ENCODE measurements at places on chromosomes 1 and 21.

DNA sequence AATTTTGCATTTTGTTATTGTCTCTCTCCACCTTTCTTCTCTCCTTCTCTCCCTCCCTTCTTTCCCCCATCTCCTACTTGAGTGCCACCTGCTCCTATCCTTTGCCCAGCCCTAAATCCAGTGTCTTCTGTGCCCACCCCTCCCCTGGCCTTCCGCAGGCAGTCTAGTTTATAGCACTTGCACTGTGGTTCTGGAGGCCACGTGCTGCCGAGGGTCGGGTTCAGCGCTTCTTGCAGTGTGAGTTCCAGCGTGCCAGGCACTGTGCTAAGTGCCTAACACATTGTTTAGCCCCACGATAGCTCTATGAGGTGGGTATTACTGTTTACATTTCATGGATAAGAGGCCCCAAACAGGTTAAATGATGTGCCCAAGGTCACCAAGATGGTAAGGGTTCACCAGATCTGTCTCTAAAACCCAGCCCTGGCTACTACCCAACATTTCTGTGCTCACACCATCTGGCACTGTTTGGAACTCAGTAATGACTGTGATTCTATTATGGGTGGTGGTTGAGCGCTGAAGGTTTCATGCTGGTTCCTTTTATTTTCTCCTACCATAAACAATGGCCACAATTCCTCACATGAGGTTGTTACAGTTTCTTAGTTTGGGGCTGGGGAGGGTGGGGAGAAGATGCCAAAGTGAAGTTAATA lies 14.1 kb upstream of the ATP1A4 start:
- no peak for DNase-seq

GRCh38 chr1:6244401-6245049 lies 546 bp downstream of the HES3 start:
- DNase-seq, result no peak

GRCh38 chr1:54579337-54579781 lies 31.3 kb downstream of the ACOT11 start:
- no peak for DNase-seq

- no peak for DNase-seq
These were observed 91.2 kb upstream of the COL24A1 start for GRCh38 chr1:86247597-86248279.

- DNase-seq, result no peak
These were observed 222.8 kb downstream of the TTLL7 start for GRCh38 chr1:83775977-83776603.

DNA sequence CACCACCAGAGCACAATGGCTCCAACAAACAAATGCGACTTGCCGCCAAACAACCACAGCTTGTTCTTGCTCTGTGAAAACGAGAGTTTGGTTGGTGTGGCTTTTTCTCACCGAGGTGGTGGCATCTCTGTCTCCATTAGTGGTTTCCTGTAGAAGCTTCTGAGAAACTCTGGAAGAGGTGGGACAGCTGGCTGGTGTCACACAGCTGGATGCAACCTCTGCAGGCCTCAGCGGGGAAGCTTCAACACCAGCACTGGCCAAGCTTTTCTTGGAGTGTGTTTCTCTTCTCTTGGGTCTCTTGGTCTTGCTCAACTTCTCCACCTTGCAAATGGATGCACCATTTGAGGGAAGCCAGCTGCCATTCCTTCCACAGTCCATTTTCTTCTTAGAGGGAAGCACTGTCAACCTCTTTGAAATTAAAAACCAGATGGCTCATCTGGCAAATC lies 124.8 kb downstream of the KCNN3 start:
- no peak for DNase-seq

DNA sequence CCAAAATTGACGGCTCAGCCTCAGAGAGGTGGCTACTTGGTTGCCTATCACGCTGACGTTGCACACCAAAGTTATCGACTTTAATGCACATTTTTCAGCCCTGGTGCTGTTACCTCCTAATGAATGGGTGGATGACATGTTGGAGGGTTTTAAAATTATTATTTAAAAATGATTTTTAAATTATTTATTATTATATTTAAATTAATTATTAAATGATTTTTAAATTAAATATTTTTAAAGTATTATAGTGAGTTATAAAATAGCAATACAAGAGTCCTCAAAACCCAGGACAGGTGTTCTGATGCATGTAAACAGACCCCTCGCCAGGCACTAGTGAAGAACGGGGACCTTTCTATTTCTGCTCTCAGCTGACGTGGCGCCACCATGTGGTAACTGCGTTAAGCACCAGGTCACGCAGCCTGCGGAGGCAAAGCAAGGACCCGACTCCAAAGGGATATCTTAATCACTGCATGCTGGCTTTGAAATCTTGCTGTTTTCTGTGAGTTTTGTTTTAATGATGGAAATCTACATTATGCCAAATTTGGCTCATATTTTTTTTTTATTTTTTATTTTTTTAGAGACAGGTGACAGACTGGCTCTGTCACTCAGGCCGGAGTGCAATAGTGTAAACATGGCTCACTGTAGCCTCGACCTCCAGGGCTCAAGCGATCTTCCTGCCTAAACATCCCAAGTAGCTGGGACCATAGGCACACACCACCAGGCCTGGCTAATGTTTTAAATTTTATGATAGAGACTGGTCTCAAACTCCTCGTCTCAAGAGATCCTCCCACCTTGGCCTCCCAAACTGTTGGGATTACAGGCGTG lies 22.6 kb downstream of the CASP9 start:
- DNase-seq, result no peak

GRCh38 chr1:55446351-55446750 lies 231.2 kb upstream of the USP24 start:
- DNase-seq, result no peak

- DNase-seq, result no peak
These were observed 542.5 kb upstream of the PKN2 start for GRCh38 chr1:88141499-88142074.

- DNase-seq, result no peak
These were observed 80.3 kb upstream of the ETS2 start for GRCh38 chr21:38725196-38726157.

DNA sequence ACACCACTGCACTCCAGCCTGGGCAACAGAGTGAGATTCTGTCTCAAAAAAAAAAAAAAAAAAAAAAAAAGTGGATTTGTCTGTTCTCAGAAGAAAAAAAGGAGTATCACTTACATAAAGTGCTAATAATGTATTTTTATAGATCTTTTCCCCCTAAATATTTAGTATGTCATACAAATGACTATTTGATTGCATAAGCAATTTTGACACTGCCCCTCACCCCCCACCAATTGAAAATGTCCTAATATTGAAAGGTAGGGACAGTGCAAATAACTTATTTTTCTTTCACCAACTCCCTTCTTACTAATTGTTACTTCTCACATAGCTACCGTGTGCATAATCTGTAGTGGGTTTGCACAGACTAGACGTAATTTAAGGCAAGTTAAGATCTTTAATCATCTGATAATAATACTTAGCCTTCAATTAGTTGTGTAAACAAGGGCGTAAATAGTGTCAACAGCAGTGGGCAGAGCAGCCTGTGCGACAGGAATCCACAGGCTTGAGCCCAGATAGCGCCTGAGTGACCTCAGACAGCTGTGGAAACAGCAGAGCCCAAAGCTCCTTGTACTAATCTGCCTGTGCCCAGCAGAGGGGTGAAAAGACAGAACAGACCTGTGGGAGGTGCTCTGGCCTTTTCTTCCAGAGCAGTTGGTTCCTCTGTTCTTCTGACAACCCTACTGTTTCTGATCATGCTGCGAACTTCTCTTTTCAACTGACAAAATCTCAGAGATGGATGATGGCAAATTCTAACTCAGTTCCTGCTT lies 4.5 kb upstream of the IER5 start:
- no peak for DNase-seq

Measured in cortex of kidney (tissue), 1 donor.